ENCODE measurements at places on chromosomes 6 and 20.
A peak's percentile ranks its signal among the peaks of the same experiment; 100 is the strongest.

- no peak for DNase-seq
These were observed 239.6 kb downstream of the CDKAL1 start for GRCh38 chr6:20773822-20774221.

DNA sequence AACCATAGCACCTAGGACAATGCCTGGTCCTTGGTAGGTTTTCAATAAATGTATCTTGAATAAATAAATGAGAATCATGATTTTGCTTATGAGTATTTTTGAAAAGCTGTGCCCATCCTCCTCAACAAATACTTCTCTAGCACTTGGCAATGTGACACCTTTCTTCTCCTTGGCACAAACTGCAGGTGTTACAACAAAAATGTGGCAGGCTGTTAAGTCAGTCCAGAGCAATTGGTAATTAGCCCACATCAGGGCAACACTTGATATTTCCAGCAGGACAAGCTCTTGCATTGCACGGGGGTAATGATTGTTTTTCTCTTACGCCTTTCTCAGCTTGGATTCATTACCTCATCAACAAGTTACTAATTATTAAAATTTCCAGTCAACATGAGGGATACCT, 31.6 kb upstream of the SNX9 start:
- DNase-seq: no peak

GRCh38 chr6:137800762-137801161, 66.3 kb upstream of the TNFAIP3 start:
- DNase-seq: peak; percentile 29

- no peak for DNase-seq
These were observed 17.8 kb upstream of the TMEM14A start for GRCh38 chr6:52653151-52653550.

GRCh38 chr20:24340933-24341332, 128.5 kb upstream of the SYNDIG1 start:
- no peak for DNase-seq

DNA sequence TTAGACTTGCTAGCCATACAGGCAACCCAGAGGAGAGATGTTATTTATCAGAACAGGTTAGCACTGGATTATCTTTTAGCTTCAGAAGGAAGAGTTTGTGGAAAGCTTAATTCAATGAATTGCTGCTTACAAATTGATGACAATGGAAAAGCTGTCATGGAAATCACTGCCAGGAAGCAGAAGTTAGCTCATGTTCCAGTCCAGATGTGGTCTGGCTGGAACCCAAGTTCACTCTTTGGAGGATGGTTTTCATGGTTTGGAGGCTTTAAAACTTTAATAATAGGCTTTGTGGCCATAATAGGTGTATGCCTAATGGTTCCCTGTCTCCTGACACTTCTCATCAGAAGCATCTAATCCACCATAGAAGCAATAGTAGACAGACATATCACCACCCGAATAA, 699.0 kb downstream of the PHF3 start:
- DNase-seq: no peak

- DNase-seq: no peak
These were observed 25.0 kb downstream of the POLR1C start for GRCh38 chr6:43541774-43542471.

GRCh38 chr20:39103732-39104131, 141.6 kb downstream of the DHX35 start:
- no peak for DNase-seq

- DNase-seq: no peak
These were observed 207.3 kb downstream of the FARS2 start for GRCh38 chr6:5468586-5468985.

DNA sequence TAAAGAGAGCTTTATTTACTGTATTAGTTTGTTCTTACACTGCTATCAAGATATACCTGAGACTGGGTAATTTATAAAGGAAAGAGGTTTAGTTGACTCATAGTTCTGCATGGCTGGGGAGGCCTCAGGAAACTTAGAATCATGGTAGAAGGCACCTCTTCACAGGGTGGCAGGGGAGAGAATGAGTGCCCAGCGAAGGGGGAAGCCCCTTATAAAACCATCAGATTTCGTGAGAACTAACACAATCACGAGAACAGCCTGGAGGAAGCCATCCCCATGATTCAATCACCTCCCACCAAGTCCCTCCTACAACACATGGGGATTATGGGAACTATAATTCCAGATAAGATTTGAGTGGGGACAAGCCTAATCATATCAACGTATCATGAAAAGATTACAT, 27.2 kb downstream of the ARID1B start:
- DNase-seq: no peak

GRCh38 chr20:7975851-7976414, 35.7 kb upstream of the HAO1 start:
- DNase-seq: no peak

DNA sequence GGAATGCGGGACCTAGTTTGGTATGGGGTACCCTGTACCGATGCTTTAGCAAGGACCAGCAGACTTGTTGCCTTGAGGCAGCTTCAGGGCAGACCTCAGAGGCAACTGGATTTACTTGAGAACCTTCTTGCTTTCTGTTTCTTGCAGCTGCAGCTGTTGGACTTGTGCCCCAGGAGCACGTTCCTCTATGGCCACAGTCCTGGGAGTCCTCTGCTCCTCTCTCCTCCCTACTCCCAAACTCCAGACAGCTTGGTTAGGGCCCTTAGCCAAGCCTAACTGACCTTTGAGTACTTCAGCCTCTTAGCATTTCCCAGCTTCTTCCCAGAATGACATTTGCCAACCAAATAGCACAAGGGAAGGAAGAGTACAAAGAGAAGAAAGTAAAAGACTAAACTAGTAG, 34.7 kb downstream of the GHRH start:
- no peak for DNase-seq

- no peak for DNase-seq
These were observed 74.9 kb downstream of the BFSP1 start for GRCh38 chr20:17456279-17456678.

GRCh38 chr6:51411496-51412125, 592.9 kb downstream of the TFAP2B start:
- no peak for DNase-seq

- DNase-seq: no peak
These were observed at the start of gene RAB44 for GRCh38 chr6:36697481-36697903. Gene RAB44 (plus strand): TSS chr6:36697826. CDS start chr6:36704236, 6,410 bp downstream.

- no peak for DNase-seq
These were observed 25.2 kb downstream of the UCKL1 start for GRCh38 chr20:63930971-63931553.

GRCh38 chr6:946546-946945, 253.6 kb upstream of the EXOC2 start:
- DNase-seq: no peak

- no peak for DNase-seq
These were observed 14.6 kb downstream of the TSPYL4 start for GRCh38 chr6:116239256-116239655.

DNA sequence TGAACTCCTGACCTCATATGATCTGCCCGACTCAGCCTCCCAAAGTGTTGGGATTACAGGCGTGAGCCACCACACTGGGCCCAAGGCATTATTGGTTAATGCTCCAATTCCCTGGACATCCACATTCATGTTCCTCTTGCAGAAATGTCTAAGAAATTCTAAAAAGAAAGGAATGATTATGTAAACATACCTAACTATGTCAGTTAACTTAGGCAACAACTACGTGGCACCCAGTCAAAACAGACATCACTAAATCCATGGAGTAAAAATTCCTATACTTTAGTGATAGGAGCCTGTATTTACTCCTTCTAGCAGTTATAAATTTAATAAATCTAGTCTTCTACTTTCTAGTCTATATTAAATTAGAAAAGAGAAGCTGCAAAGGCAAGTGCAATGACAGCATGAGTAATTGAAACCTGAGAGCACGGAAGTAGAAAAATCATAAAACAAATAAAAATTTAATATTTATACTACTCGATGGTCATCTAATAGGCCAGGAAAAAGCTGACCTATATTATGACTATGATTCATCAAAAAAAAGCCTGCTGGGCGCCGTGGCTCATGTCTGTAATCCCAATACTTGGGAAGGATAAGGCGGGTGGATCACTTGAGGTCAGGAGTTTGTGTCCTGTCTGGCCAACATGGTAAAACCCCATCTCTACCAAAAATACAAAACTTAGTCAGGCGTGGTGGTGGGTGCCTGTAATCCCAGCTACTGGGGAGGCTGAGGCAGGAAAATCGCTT, 4.2 kb downstream of the AHI1 start:
- no peak for DNase-seq

GRCh38 chr20:57711311-57711712, 1.5 kb upstream of the PMEPA1 start:
- DNase-seq: no peak

DNA sequence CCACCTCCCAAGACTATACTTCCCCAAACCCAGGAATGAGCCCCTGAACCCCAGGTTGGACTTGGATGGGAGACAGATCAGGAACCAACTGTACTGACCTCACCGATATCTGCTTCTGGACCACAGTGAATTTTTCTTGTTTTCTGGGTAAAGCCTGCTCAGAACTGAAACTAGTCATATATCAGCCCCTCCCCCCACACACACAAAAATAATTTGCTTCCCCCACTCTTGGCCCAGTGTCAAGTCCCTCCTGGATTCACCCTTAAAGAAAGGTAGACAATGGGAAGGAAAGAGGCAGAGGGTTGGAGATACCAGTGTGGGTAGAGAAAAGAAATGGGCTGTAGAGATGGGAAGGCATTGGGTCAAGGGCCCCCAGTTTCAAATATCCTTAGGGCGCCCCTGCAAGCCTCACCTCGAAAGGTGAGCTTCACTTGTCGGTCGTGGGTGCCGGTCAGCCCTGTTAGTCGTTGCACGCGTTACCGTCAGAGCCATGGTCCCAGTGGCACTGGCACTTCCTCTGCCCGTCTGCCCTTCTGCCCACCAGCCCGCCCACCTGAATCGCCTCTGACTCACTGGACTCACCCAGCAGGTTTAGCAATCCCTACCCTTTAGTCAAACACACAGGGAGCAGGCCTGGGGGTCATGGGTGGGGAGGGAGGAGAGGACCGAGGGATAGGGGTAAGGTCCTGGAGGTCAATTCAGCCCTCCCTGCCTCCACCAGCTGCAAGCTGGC, 8.5 kb upstream of the SPAG4 start:
- no peak for DNase-seq

GRCh38 chr20:20427227-20427864, 59.4 kb downstream of the INSM1 start:
- no peak for DNase-seq

DNA sequence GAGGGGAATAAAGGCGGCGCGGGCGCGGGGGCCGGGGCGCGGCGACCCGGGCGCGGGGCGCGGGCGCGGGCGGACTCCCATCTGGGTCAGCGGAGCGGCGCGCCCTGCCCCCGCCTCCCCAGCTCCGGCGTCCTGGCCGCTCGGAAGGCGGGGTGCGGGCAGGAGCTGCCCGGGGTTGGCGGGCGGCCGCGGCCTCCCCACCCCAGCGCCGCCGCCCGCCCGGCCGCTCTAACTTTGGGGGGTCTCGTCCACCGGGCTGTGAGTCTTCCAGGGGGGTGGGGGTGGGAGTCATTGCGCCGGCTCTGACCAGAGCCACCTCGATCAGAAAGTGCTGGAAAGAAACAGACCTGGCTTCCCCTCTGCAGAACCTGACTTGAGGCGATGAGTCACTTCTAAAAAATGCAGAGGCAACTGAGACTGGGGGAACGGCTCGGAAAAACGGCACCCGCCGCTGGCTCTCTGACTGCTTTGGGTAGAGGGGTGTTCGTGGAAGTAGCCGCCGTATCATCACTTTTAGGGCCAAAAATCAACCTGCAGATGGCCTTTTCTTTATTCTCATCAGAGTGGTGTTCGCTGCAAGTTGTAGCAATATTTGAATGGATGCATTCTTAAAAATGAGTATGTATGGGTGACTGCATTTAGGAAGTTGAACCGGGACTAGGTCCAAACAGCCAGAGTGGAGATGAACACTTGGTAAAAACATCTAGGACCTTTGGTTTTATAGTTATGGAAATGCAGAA, 667 bp downstream of the CAP2 start:
- DNase-seq: no peak

DNA sequence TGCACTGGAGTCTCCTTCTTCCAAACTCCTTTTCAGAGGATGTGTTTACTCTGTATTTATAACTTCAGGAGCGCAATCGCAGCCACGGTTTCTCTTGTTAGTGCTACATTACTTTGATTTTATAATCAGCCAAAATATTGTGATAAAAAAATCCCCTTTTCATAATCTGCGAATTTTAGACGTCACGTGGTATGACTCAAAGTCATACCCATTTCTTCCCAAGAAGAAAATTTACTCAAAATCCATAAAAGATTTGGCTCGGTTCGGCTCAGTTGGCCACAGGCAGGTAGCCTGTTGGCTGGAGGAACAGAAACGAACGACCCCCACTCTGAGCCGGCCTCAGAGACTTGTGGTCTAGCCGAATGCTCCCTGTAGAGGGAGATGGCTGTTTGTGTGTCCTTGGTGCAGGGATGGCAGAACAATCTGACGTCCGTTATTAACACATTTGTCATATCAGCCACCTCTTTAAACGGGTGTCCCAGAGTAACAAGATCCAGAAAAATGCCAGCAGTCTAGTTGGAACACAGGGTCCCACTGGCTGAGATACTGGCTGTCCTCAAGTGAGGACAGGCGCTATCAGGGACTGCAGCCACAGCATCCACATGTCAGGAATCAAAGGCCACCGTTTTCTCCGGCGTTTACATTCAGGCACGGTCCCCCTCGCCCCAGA, 247.6 kb downstream of the DLL1 start:
- no peak for DNase-seq

DNA sequence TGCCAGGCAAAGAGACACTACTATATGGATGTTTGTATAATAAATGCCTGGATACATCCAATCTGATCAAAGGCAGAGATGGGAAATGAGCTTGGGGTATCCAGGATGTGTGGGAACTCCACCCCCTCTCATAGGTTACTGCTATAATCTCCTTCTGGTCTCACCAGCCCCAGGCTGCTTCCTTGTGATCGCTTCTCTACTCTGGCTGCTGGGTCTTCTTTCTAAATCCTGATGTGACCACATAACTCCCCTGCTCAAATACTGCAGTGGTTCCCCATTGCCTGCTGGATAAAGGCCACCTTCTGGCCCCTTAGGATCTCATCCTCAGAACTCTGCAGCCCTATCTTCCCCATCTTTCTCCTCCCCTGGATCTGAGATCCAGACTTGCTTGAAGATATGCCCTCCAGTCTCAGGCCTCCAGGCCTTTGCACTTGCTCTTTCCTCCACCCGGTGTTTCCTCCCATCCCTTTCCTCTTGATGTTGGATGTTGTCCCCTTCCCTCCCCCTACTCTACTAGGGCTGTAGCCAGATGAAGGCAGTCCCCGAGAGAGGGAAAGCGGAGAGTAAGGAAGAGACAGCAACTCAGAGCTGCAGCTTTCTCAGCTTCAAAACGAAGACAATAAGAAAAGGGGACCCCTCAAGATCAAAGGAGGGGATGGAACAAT, 828 bp upstream of the XKR7 start:
- no peak for DNase-seq
